ENCODE measurements at places on chromosomes 3 and 15. TPM values are rescaled to one million over a fixed set of nuclear protein-coding genes. Genes with fewer than 3 reads are reported as not detected.

GRCh38 chr3:63442918-63443317, 164.8 kb downstream of the SYNPR start:
- H3K4me1 ChIP-seq: no peaks in the 10 kb centered on the region
- no peak for DNase-seq
- H3K27me3 ChIP-seq: peaks cover 29% of the 10 kb centered on the region
- no peak overlapping the region for H3K4me3 ChIP-seq
- no peaks in the 10 kb centered on the region for H3K36me3 ChIP-seq
- H3K27ac ChIP-seq: no peak overlapping the region

- no peaks in the 10 kb centered on the region for H3K27me3 ChIP-seq
- H3K4me3 ChIP-seq: no peak overlapping the region
- H3K27ac ChIP-seq: no peak overlapping the region
- no peaks in the 10 kb centered on the region for H3K36me3 ChIP-seq
- H3K4me1 ChIP-seq: no peaks in the 10 kb centered on the region
Measured at GRCh38 chr15:98154863-98155262, 194.4 kb downstream of the ARRDC4 start.

DNA sequence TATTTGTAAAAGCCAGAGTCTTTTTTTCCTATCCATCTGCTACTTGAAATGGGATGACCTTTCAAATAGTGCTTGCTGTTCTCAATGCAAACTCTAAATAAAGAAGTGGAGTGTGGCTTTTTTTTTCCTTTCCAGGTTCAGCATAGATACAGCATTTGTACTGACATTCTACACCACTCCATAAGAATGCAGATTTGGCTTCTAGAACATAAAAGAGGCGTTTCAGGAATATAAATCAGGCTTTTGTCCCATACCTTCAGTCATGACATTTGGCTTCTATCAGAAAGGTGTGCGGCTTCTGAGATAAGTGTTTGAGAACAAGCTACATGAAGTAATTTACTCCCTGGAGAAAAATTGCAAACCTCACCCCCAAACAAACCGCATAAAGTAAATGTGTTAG, 553.1 kb downstream of the FHIT start:
- DNase-seq: no peak
- no peak overlapping the region for H3K27ac ChIP-seq
- no peaks in the 10 kb centered on the region for H3K27me3 ChIP-seq
- H3K4me1 ChIP-seq: no peaks in the 10 kb centered on the region
- no peaks in the 10 kb centered on the region for H3K36me3 ChIP-seq

DNA sequence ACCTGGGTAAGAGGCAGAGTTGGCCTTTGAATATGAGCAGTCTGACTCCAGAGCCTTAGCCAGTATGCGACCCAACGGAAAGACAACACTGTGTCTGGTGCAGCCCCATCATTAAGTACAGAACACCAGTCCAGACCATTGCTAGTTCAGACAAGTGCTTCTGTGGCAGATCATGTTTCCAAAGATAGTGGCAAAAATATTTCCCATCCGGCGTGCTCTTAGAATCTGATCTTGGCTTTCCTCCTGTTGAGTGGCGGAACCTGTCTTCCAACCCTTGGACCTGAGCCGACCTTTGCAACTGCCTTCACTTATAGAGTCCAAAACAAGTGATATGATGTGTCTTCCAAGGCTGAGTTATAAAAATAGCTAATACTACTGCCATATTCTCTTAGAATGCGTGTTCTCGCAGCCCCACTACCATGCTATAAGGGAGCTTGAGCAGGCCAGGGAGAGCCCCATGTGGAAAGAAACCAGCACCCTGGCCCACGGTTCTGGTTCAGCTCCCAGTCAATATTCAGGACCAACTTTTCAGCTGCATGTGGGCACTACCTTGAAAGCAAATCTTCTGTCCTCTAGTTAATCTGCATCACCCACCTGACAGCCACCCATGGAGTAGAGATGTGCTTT, 322.4 kb upstream of the SLCO3A1 start:
- no peaks in the 10 kb centered on the region for H3K36me3 ChIP-seq
- DNase-seq: peak; percentile 19
- no peak overlapping the region for H3K4me3 ChIP-seq
- H3K4me1 ChIP-seq: peaks cover 8% of the 10 kb centered on the region
- H3K27me3 ChIP-seq: no peaks in the 10 kb centered on the region

DNA sequence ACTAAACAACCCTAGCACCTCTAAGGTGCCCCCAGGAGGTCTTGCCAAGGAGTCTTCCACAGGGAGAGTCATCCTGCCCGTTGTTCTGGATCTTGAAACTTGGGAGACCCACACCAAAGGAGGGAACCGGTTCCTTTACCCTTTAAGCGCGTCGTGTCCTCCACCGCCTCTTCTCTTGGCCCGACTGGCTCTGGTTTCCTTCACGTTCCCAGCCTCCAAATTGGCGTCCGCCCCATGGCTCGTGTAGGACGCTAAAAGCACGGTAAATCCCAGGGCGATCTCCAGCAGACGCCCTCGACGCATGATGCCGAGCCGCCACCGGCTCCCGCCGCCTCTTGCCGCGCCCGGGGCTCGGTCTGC, 1.1 kb downstream of the FBN1 start:
- peak overlapping the region; percentile 80 for H3K4me3 ChIP-seq
- H3K27ac ChIP-seq: peak overlapping the region; percentile 93
- DNase-seq: no peak
- H3K36me3 ChIP-seq: peaks cover 6% of the 10 kb centered on the region
- H3K27me3 ChIP-seq: peaks cover 12% of the 10 kb centered on the region
- peaks cover 55% of the 10 kb centered on the region for H3K4me1 ChIP-seq

DNA sequence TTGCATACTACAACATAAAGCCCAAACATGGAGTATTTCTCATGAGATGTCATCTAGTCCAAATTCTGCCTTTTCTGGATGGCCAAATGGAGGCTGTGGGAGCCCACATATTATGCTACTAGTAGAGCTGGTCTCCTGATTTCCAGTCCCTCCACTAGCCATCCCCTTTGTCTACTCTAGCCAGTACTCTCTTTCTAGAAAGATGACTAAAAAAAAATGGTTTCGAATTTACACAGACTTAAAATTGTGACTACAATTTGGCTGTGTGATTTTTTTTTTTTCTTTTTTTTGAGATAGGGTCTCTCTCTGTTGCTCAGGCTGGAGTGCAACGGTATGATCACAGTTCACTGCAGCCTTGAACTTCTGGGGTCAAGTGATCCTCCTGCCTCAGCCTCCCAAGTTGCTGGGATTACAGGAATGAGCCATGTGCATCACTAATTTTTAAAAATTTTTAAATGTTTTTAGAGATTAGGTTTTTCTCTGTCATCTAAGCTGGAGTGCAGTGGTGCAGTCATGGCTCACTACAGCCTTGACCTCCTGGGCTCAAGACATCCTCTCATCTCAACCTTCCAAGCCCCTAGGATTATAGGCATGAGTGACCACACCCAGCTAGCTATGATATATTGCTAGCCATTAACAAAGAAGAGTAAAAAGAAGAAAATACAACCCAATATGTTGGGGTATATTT, 273.9 kb downstream of the ADAMTSL3 start:
- no peaks in the 10 kb centered on the region for H3K27me3 ChIP-seq
- H3K27ac ChIP-seq: no peak overlapping the region
- DNase-seq: no peak
- H3K4me3 ChIP-seq: no peak overlapping the region

- no peak overlapping the region for H3K27ac ChIP-seq
- no peaks in the 10 kb centered on the region for H3K4me1 ChIP-seq
- no peaks in the 10 kb centered on the region for H3K27me3 ChIP-seq
Measured at GRCh38 chr15:77036537-77037387, 34.1 kb downstream of the TSPAN3 start.

GRCh38 chr3:24288496-24289236, 206.0 kb downstream of the THRB start:
- H3K4me1 ChIP-seq: peaks cover 16% of the 10 kb centered on the region
- DNase-seq: peak; percentile 21
- peak overlapping the region; percentile 31 for H3K27ac ChIP-seq

GRCh38 chr3:119485563-119485962, 12.8 kb upstream of the TIMMDC1 start:
- no peaks in the 10 kb centered on the region for H3K27me3 ChIP-seq
- no peak for DNase-seq
- H3K36me3 ChIP-seq: peaks cover 92% of the 10 kb centered on the region

DNA sequence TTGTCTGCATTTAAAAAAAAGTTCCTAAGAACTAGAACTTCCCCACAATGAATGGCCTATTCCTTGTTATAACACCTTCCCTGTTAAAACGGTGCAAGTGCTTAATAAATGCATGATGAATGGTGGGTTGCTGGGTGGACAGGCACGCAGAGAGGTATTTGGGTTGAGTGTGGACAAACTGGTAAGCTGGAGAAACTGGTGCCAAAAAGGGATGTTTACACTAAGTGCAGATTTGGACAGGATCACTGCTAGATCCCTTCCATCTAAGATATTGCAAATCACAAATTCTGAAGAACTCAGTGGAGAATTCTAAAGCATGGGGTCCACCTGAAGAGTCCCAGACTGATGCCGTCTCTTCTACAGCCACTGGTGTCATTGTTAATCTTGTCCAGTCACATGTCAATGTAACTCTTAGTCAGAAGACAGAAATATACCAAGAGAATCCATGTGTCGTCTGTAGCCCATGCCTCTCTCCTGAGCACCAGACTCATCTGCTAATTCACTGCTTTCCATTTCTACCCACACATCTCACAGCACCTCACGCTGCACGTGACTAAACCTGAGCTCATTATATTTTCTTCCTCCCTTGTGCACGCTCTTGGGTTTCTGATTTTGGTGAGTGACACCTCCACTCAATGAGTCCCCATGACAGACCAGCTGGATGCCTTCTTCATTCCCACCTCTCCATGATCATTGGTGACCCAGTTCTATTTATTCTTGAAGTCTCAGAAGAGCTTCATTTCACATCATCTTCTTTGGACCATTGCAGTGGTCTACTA, 328.9 kb downstream of the THSD4 start:
- no peaks in the 10 kb centered on the region for H3K27me3 ChIP-seq
- no peaks in the 10 kb centered on the region for H3K36me3 ChIP-seq
- no peak overlapping the region for H3K27ac ChIP-seq
- no peak for DNase-seq

The CD276 gene
- total RNA-seq: 36.1 TPM

The PFKFB4 gene
- total RNA-seq: 0.92 TPM

The DNAH12 gene
- total RNA-seq: not detected

The NEK4 gene
- 14.3 TPM for total RNA-seq

The DAPK2 gene
- total RNA-seq: 42.2 TPM

The PLCB2 gene
- 12.3 TPM for total RNA-seq

The GOLGA8S gene
- 0.42 TPM for total RNA-seq

Measured in heart right ventricle (tissue), 16 donors.